ENCODE measurements at places on chromosomes 16 and 17.
A peak's percentile ranks its signal among the peaks of the same experiment; 100 is the strongest.

- DNase-seq = no peak
- H3K27ac ChIP-seq = no peak overlapping the region
- H3K4me1 ChIP-seq = no peaks in the 10 kb centered on the region
These were observed 15.5 kb downstream of the VPS35 start for GRCh38 chr16:46673320-46674013.

DNA sequence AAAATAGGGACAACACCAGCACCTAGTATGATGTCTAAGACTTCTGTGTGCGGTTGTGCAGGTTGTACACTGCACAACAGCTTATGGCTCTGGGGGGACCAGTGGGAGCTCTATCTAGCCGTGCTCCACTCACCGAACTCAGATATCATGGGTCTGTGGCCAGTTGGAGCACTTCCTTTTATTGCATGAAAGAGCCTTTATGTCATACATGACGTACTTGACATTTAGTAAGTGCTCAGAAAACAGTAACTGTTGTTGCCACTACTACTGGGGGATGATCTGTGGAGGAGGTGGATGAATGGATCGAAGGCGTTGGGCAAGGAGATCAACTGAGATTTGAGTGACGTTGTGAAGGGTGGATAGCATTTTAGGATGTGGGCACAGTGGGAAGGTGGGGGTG lies 368.8 kb downstream of the SNX29 start:
- H3K27me3 ChIP-seq = no peaks in the 10 kb centered on the region
- no peak for DNase-seq
- no peaks in the 10 kb centered on the region for H3K4me1 ChIP-seq
- no peaks in the 10 kb centered on the region for H3K36me3 ChIP-seq
- H3K4me3 ChIP-seq = no peak overlapping the region
- no peak overlapping the region for H3K27ac ChIP-seq

GRCh38 chr16:66250686-66251431 lies 115.6 kb upstream of the CDH5 start:
- no peak overlapping the region for H3K4me3 ChIP-seq
- H3K36me3 ChIP-seq = no peaks in the 10 kb centered on the region
- H3K4me1 ChIP-seq = peaks cover 10% of the 10 kb centered on the region
- no peaks in the 10 kb centered on the region for H3K27me3 ChIP-seq

DNA sequence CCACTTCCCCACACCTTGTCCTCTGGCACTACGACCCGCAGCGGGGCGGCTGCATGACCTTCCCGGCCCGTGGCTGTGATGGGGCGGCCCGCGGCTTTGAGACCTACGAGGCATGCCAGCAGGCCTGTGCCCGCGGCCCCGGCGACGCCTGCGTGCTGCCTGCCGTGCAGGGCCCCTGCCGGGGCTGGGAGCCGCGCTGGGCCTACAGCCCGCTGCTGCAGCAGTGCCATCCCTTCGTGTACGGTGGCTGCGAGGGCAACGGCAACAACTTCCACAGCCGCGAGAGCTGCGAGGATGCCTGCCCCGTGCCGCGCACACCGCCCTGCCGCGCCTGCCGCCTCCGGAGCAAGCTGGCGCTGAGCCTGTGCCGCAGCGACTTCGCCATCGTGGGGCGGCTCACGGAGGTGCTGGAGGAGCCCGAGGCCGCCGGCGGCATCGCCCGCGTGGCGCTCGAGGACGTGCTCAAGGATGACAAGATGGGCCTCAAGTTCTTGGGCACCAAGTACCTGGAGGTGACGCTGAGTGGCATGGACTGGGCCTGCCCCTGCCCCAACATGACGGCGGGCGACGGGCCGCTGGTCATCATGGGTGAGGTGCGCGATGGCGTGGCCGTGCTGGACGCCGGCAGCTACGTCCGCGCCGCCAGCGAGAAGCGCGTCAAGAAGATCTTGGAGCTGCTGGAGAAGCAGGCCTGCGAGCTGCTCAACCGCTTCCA lies 2.6 kb downstream of the METTL26 start:
- H3K36me3 ChIP-seq = no peaks in the 10 kb centered on the region
- no peaks in the 10 kb centered on the region for H3K27me3 ChIP-seq
- H3K4me3 ChIP-seq = no peak overlapping the region
- DNase-seq = no peak
- peaks cover 32% of the 10 kb centered on the region for H3K4me1 ChIP-seq
- no peak overlapping the region for H3K27ac ChIP-seq

DNA sequence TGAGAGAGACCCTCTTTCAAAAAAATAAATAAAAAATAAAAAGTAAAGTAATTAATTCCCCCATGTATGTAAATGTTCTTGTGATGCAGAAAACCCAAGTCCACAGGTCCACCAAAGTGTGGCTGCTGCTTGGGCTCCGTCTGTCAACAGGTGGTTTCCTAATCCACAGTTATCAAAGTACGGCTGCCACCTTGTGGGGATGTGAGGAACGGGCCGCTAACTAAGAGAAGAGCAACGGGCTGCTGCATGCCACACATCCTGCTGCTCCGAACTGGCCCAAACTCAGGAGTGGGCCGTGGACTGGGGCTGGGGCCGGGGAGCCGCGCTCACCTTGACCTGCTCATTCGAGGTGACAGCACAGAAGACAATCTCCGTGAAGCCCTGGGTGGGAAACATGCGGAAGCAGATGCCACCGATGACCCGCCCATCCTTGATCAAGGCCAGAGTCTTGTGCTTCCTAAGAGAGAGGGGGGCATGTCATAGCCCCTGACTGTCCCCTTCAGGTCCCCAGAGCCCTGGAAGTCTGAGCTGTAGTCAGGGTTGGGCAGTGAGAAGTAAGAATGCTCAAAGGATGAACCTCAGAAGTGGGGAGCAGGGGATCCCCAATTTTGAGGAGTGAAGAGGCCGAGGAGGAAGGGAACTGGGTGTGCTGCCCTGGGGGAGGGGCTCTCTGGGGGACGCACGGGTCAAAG lies 4.3 kb downstream of the KAT2A start:
- DNase-seq = peak; percentile 64
- H3K4me1 ChIP-seq = peaks cover 19% of the 10 kb centered on the region
- H3K27ac ChIP-seq = no peak overlapping the region
- no peaks in the 10 kb centered on the region for H3K36me3 ChIP-seq
- H3K4me3 ChIP-seq = no peak overlapping the region

DNA sequence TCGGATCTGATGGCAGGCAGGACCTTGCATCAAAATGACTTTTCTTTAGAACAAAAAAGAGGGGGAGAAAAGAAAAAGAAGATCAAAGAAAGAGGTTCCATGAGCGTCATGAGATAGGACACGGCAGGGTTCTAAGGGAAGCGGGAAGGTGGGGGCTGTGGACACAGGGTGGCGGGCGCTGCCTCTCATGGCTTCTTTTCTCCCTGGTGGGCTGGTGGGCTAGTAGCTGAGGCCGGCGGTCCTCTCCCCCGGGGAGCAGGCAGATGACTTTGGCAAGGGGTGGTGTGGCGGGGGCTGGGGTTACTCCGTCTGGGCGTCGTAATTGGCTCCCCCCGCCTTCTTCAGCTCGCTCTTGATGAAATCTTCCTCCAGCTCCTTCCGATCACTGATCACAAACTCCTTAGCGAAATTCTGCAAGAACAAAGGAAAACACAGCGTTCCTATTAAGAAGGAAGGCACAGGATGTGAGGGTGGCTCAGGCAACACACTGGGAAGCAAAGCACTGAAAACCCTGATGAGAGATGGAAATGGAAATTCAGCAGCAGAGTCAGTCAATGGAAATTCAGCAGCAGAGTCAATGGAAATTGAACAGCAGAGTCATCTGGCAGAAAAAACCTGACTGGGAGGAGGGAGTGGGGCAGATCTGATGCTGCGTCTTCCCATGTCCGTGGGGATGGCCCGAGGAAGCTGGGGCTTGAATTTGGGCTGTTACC lies 51.2 kb downstream of the COTL1 start:
- H3K27me3 ChIP-seq = no peaks in the 10 kb centered on the region
- H3K27ac ChIP-seq = no peak overlapping the region
- no peaks in the 10 kb centered on the region for H3K4me1 ChIP-seq
- H3K36me3 ChIP-seq = no peaks in the 10 kb centered on the region
- no peak for DNase-seq
- no peak overlapping the region for H3K4me3 ChIP-seq

- DNase-seq = no peak
- no peaks in the 10 kb centered on the region for H3K36me3 ChIP-seq
- no peaks in the 10 kb centered on the region for H3K27me3 ChIP-seq
- H3K4me1 ChIP-seq = no peaks in the 10 kb centered on the region
- no peak overlapping the region for H3K4me3 ChIP-seq
These were observed 21.5 kb upstream of the MMD start for GRCh38 chr17:55442953-55443683.

GRCh38 chr17:66764506-66764905 lies 70.4 kb upstream of the CACNG5 start:
- no peaks in the 10 kb centered on the region for H3K4me1 ChIP-seq
- H3K4me3 ChIP-seq = no peak overlapping the region
- no peak overlapping the region for H3K27ac ChIP-seq
- H3K36me3 ChIP-seq = no peaks in the 10 kb centered on the region

GRCh38 chr16:21120976-21121520 lies 29.6 kb downstream of the DNAH3 start:
- no peak overlapping the region for H3K27ac ChIP-seq
- H3K4me1 ChIP-seq = no peaks in the 10 kb centered on the region
- no peak overlapping the region for H3K4me3 ChIP-seq
- H3K27me3 ChIP-seq = no peaks in the 10 kb centered on the region
- no peaks in the 10 kb centered on the region for H3K36me3 ChIP-seq
- no peak for DNase-seq

DNA sequence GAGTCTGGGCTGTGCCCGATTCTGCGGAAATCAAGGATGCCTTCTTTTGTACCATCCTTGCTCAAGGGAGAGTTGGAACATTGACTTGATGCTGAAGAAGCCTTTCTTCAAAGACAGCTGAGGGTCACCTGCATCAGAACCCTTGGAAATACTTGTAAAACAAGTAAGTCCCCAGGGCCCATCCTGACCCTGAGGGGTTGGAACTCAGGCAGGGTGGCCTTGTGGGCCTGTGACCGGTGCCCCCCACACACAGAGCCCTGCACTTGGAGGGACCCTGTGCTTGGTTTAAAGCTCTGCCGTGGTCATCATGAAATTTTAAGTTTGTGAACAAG lies 56.9 kb downstream of the WIPI1 start:
- H3K27me3 ChIP-seq = no peaks in the 10 kb centered on the region
- DNase-seq = no peak
- no peaks in the 10 kb centered on the region for H3K4me1 ChIP-seq
- H3K36me3 ChIP-seq = no peaks in the 10 kb centered on the region

DNA sequence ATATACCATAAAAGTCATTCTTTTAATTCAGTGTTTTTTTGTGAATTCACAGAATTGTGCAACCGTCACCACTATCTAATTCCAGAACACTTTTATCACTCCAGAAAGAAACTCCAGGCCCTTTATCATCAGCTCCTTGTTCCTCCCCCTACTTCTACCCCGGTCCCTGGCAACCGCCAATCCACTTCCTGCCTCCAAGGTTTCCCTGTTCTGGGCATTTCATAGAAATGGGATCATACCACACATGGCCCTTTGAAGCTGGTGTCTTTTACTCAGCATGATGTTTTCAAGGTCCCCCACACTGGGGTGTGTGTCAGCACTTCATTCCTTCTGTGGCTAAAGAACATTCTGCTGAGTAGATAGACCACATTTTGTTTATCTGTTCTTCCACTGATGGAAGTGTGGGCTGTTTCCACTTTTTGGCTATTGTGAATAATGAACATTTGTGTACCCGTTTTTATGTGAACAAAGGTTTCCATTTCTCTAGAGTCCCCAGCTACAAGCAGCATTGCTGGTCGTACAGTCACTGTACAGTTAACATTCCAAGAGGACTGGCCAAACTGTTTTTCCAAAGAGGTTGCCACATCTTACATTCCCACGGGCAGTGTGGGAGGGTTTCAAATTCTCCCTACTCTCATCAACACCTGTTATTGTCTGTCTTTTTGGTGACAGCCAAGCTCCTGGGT lies 75.8 kb upstream of the ZNF469 start:
- peak overlapping the region; percentile 46 for H3K27ac ChIP-seq
- no peaks in the 10 kb centered on the region for H3K27me3 ChIP-seq
- H3K36me3 ChIP-seq = no peaks in the 10 kb centered on the region
- DNase-seq = no peak
- no peak overlapping the region for H3K4me3 ChIP-seq

DNA sequence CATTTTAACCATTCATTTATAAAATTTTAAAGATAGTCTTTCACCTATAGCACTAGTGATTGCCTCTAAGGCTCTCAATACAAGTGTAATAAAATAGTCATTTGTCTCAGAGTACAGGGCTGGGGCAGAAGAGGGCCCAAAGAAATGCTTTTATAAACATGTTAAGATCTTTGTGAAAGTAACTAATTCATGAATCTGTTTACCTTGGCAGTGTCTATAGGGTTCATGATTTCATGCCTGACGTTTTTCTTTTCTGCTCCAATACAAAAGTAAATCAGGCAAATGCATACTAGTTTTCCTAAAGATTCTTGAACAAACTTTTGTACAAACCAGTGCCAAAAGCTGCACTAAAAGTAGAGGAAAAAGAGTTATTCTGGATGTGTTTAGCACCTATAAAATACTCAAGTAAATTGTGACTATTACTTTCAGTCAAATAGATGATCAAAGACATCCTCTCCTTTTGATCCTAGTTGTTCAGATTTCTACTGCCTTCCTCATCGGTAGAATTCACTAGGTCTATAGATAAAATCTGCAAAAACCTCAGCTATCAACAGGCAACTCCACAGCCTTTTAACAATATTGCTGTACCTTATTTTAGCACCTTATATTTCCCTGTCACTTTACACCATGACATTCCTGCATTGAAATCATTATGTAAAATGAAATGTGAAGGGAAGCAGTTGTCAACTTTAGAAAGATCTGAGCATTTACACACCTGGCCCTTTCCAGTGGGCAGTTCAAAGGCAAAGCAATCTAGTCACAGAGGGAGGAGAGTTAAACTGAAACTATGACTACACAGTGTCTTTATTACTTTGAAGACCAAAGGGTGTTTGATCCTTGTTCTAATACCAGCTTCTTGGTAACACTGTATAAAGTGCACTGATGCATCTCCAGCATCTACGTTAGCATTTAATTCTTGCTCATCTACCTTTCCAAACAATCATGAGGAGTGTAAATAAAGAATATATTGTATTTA lies 100.0 kb upstream of the MED13 start:
- DNase-seq = no peak
- no peaks in the 10 kb centered on the region for H3K27me3 ChIP-seq
- H3K36me3 ChIP-seq = no peaks in the 10 kb centered on the region
- no peak overlapping the region for H3K4me3 ChIP-seq
- H3K27ac ChIP-seq = no peak overlapping the region
- H3K4me1 ChIP-seq = no peaks in the 10 kb centered on the region

DNA sequence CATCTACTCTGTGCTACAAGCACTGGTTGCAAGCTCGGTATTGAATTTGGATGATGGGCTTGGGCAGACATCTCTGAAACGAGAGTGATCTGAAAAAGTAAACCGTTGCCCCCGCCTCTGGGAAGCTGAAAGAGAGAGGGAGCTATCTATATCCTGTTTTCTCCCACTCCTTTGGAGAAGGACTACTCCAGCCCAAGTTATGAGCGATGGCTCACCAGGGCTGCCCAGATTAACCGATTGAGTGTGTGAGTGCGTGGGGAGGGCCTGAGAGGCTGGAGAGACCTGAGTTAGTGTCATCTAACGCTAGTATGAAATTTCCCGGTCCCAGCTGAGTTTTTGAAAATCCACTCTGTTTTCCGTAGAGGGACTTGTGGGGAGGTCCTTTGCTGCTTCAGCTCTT lies 11.5 kb downstream of the MGAT5B start:
- H3K36me3 ChIP-seq = no peaks in the 10 kb centered on the region
- no peak overlapping the region for H3K27ac ChIP-seq
- no peaks in the 10 kb centered on the region for H3K4me1 ChIP-seq
- DNase-seq = no peak

All from thoracic aorta (tissue), 2 donors.